ENCODE measurements at places on chromosomes 7 and 10.

GRCh38 chr7:2575733-2576340, 17.1 kb downstream of the IQCE start:
- DNase-seq: no peak

- no peak for DNase-seq
These were observed 108.4 kb upstream of the ZMIZ1 start for GRCh38 chr10:78960316-78960800.

- DNase-seq: no peak
These were observed 926.3 kb downstream of the NRG3 start for GRCh38 chr10:82801289-82801688.

GRCh38 chr10:132839061-132839460, 53.1 kb upstream of the NKX6-2 start:
- no peak for DNase-seq

DNA sequence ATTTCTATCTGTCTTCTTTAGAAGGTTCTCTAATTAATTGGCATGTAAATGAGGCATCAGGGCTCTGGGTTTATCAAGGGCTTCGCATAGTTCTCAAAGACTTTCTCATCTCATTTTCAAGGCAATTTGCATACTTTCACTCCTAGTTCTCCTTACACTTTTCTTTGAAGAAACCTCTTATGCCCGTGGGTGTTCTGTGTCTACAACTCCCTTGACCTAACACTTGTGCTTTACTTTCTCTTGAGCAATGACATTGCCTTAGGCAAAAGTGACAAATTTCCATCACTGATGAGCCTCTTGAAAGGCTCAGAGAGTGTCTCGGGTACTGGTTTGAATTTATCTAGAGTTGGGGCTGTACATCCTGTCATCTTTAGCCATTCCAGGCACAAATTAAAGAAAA, 74.7 kb upstream of the ITPRID1 start:
- no peak for DNase-seq

- DNase-seq: no peak
These were observed 1.2 kb upstream of the MAT1A start for GRCh38 chr10:80290474-80291220.

GRCh38 chr10:115049960-115050359, 43.2 kb upstream of the ATRNL1 start:
- DNase-seq: no peak
